Endothelial cell of umbilical vein (primary cell): ENCODE measurements at places on chromosomes 12 and 14.

DNA sequence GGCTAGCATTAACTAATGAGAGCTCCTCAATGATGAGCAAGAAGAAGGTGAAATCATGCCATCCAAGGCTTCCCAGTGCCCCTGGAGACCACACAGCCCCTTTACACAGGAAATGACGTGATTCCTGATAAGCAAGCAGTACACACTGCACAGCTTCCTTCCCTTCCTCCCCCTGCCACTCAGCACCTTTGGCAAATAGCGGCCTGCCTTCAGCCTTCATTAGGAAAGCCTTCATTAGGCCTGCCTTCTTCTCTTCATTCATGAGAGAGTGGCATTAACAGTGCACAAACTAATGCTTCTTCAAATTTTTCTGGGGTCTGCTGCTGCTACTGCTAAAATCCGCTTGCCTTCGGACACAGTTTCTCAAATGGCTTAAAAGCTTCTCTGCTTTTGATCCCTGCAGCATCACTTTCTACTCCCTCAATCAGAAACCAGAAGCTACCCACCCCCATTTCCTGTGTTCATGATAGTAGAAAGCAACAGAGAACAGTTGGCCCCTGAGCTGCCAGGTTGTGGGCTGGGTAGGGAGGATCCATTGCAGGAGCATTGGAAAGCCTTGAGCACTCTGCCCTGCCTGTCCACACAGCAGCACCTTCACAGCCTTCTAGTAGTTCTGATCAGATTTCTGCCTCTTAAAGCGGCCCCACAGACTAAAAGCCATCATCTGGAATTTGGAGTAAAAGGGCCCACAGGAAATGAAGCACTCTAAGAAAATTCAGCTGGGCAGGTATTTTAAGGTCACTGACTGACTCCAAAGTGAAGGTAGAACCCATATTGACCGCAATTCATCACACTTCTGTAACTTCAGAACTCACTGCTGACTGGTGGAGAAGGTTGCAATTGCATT is 103.8 kb upstream of the ETV6 start:
- DNase-seq: peak; percentile 66

GRCh38 chr14:50407111-50407812 is 10.6 kb upstream of the CDKL1 start:
- DNase-seq: no peak

DNA sequence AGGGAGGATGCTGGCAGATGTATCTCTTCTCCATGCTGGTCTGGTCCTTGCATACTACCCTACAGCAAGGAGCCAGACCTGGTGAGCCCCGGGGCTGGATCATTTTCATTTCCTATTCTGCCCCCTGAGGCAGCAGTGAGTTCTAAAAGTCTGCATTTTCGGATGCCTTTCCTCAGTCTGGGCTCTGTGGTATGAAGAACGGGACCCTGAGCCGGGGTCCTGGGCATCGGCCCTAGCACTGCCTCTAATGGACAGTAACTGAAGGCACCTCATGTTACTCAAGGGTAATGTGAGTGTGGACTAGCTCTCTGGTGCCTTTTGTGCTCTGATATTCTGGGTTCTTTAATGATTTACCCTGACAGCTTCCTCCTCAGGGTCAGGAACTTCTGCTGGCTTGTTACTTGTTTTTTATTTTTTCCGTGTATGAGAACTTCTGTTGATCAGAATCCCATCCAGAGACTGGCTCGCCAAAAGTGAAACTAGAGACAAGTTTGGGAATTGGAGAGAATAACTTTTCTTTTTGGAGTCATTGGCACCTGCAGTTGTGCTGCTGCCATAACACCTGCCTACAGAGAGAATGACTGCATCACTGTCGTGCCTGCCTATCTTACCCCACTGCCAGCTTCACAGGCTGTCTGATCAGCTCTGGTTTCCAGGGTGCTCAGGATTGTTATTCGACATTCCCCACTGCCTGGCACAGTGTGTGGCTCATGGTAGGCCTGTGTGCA is 62.3 kb downstream of the SUSD6 start:
- DNase-seq: peak; percentile 47

DNA sequence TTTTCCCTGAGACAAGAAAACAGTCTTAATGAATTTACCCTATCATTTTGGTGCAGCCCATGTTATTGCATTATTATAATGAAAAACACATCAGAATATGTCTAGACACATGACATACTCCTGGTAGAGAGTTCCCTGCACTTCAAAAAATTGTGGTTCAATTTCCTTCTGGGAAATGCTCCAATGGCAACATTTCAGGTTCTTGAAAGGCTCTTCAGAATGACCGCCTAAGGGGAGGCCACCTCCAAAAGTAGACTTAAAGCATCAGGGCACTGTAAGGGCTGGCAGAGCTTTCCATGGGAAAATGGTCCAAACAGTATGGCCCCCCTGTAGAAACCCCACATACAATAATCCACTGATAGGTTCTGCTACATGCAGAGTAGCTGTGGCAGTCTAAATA is 110.7 kb downstream of the SLC25A21 start:
- no peak for DNase-seq

GRCh38 chr12:47110011-47110541 is 30.3 kb upstream of the AMIGO2 start:
- no peak for DNase-seq
